ENCODE measurements at places on chromosomes 2 and 18.

DNA sequence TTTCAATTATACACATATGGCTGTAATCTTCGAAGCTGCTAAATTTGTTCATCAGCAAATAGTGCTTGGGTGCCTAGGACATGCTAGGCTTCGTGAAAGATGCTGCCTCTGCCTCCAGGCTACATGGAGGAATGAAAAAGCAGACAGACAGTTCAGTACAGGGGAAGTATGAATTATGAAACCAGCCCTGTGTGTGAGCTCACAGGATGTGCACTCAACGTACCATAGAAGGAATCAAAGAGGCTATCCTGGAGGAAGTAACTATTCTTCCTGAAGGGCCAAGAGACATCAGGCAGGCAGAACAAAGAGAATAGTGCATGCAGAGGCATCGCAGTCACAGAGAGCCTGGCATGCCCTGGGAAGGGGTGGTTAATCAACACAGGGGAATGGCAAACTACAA lies 61.4 kb downstream of the DYM start:
- DNase-seq = no peak

DNA sequence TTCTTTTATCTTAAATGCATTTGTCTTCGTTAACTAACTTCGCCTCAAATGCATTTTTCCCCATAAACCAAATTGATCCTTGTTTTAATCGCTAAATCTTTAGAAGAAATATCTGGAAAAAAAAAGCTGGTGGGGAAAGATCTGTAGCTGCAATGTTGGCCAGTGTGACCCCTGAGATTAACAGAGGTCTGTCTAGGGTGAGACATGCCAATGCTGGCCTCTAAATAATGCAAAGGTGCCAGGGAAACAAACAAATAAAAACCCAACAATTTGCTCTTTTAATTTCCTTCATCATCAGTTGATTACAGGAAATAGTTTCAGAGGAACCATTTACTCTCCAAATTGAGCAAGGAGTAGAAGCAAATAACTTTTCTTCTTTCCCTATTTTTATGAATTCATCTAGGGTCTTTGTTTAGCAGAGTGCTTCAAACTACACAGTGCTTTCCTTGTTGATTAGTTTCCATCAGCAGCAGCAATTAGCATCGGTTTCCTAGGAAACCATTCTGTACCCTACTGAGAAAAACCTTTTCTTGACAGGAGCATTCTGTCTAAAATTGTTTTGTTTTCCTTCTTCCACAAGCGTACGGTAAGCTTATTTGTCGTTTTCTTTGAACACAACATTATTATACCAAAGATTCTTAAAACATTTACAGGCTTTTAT lies 100.5 kb upstream of the UNC80 start:
- no peak for DNase-seq

GRCh38 chr2:27009716-27010115 lies 23.0 kb upstream of the TMEM214 start:
- no peak for DNase-seq

DNA sequence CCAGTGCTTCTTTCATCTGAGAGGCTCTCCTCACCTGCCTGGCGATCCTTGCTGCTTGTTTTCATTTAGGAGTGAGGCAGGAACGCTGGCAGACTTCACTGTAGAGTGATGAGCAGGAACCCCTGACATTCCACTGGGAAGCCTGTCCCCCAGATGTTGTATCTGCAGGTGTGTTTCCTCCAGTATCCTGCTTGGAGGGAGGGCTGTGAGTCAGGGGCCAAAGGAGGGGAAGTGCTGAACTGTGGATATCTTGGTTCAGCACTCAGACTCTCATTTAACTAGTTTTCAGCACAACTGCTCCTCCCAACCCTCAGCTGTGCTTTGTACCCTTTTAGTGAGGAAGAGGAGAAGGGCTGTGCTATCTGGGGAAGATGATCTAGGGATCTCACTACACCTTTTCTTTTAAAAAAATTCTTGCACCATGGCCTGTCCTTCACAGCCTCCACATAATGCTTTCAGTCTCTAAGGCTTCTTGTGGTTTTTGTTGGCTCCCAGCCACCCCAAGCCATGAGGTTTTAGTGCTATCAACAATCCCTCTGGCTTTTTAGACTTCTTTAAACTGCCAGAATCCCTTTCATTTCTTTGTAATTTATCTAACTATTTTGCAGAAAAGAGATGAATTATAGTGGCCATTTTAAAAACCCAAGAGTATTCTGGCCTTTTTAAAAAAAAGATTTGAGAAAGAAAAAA lies 11.2 kb downstream of the ANKAR start:
- DNase-seq = no peak

DNA sequence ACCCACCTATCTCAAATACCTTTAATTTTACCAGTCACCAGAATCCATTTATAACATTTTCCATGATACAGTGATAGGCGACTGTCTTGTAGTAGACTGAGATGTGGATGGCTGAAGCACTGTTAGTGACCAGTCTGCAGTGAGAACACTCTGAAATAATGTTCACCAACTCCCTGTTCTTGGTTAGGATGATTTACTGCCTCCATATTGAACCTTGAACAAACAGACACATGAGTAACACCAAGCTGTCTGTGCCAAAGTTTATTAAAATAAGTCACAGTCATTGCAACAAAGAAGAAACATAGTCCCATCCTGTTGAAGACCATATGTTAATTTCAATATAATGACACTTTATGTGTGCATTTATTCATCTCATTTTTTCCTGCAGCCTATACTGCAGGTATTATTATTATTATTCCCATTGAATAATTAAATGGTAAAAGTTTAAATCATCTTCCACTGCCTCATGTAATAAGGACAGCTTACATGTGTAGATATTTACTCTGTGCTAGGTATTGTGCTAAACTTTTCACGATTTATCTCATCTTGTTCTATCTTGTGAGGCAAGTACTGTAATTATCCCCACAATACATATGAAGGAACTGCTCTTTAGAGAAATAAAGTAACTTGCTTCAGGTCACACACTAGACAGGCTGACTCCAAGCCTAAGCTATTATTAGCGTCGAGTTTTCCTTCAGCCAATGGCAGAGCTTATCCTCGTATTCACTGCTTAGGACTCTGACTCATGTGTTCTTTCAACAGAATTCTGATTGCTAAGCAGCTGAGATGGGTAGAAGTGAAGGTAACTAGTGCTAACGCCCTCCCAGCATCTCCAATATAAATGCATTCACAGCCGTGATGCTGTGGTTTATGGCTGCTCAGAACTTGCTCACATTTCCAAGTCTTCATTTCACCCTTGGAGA lies 62.5 kb downstream of the ONECUT2 start:
- no peak for DNase-seq

DNA sequence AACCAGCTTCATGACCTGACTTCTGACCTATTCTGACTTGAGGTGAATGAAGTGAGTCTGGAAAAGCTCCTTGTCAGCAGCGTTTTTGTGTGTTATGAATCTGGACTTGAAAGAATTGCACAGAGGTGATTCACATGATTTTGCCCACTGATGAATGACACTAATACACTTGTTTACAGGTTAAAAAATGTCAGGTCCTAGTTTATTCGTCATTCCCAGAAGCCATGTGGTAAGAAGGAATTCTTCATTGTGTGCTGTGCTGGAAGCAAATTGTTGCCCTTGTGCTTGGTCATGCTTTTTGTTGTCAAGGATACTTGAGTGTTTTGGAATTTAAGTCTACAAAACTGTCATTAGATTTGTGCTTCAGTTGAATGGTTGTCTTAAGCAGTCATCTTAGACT lies 15.5 kb downstream of the SEC11C start:
- DNase-seq = no peak

DNA sequence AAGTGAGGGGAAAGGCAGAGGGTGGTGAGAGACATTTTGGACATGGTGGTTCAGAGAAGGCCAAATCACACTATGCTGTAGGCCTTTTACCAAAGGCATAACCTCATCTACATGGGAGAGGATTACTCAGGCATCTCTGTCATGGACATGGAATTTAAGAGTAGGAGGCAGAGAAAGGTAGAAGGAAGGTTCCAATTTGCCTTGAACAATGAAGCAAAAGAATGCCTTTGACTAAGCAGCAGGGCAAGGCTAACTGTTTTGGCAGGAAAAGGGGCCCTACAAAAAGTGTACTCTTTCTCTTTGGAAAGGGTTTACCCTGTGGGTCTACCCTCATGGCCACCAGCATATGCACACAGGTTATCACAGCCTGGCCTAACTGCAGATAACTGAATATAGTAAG lies 45.6 kb upstream of the RNU4ATAC start:
- DNase-seq = no peak

- no peak for DNase-seq
Measured at GRCh38 chr2:138276339-138276738, 225.2 kb upstream of the SPOPL start.

- DNase-seq = no peak
Measured at GRCh38 chr2:133062931-133063665, 393.1 kb upstream of the LYPD1 start.

DNA sequence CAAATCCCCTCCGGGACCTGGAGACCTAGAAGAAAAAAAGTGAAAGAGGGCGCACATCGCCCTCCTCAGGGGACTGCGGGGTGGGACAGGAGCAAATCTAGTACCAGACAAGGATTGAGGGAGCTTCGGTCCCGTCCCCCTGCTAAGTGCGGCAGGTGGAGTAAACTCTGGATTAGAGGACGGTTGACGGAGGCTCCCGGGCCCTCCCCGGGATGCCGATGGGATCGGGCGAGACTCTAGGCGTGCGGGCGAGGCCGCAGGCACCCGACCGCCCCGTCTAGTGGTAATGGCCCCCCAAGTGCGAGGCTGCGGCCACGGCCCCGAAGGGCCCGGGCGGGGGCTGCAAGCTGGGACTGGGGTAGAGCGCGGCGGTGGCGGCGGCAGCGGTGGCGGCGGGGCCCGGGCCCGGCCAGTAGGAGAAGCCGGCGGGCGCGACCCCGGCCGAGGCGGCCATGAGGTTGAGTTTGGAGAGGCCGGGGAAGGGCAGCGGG lies 3.5 kb downstream of the FEV start:
- no peak for DNase-seq

DNA sequence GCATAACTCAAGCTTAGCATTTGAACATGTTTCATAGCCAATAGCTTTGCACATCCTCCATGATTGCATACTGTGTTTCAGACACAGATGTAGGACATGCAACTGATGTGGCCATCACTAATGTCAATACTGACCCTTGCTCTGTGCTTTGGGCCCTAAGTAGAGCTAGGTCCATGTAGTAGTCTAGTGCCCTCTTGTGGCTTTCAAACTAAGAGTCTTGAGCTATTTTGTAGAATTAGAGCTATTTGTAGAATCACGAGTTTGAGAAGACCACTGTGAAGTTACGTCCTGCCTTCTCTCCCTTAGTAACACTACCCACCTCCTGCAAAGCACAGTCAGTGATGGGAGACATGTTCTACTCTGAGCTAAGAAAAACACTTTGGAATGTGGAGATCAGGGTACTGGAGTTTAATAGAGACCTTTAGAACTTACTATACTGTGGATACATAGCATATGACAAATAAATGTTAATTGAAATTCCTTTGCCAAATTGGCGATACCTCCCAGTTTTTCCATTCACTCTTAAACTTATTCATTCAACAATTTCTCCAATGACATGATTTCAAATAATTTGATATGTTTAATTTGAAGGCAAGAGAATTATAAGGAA lies 306.5 kb upstream of the TNP1 start:
- no peak for DNase-seq

DNA sequence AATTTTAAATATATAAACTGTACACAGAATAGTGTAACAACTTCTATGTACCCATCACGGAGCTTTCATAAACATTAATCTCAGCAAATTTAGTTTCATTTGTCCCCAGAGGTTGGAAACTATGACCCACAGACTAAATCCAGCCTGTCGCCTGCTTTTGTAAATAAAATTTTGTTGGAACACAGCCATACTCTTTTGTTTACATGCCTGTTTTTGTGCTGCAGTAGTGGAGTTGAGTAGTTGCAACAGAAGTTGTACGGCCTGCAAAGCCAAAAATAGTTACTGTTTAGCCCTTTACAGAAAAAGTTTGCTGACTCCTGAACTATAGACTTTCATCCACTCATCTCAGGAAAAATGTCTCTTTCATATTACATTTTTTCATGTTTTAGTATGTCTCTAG lies 39.8 kb downstream of the RBM45 start:
- no peak for DNase-seq

GRCh38 chr2:73100956-73101355 lies 11.8 kb downstream of the RAB11FIP5 start:
- no peak for DNase-seq

DNA sequence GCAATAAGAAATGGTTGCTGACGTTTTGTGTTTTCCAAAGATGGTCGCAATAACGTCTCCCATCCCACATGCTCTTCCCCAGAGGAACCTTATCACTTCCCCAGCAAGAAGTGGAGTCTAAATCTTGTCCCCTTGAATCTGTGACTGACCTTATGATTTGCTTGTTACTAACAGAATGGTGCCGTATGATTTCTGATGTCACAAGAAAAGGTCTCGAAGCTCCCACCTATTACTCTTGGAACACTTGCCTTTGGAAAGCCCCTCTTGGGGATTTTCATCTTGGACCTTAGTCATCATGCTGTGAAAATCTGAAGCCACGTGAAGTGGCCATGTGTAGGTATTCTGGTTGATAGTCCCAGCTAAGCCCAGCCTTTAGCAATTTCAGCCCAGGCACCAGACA lies 86.2 kb upstream of the GLS start:
- no peak for DNase-seq
